ENCODE measurements at places on chromosomes 16 and 17. TPM values are rescaled to one million over a fixed set of nuclear protein-coding genes. Genes with fewer than 3 reads are reported as not detected.

PTRH2 gene
- total RNA-seq = 19.1 TPM

KRT39 gene
- not detected for total RNA-seq

TEX14 gene
- total RNA-seq = 0.69 TPM

SAMD14 gene
- 29.8 TPM for total RNA-seq

MPO gene
- 3.5 TPM for total RNA-seq

MEIOB gene
- total RNA-seq = 1.8 TPM

MIS12 gene
- total RNA-seq = 17.5 TPM

GSDMA gene
- not detected for total RNA-seq

MYH8 gene
- under 0.01 TPM for total RNA-seq

FBXW10B gene
- total RNA-seq = 0.69 TPM

SSTR5 gene
- total RNA-seq = 0.23 TPM

ADAD2 gene
- 0.23 TPM for total RNA-seq

MLYCD gene
- 5.5 TPM for total RNA-seq

ZFP90 gene
- total RNA-seq = 102 TPM

MYH13 gene
- not detected for total RNA-seq

ZNF385C gene
- 1.8 TPM for total RNA-seq
